ENCODE measurements at places on chromosomes 7 and 10.

DNA sequence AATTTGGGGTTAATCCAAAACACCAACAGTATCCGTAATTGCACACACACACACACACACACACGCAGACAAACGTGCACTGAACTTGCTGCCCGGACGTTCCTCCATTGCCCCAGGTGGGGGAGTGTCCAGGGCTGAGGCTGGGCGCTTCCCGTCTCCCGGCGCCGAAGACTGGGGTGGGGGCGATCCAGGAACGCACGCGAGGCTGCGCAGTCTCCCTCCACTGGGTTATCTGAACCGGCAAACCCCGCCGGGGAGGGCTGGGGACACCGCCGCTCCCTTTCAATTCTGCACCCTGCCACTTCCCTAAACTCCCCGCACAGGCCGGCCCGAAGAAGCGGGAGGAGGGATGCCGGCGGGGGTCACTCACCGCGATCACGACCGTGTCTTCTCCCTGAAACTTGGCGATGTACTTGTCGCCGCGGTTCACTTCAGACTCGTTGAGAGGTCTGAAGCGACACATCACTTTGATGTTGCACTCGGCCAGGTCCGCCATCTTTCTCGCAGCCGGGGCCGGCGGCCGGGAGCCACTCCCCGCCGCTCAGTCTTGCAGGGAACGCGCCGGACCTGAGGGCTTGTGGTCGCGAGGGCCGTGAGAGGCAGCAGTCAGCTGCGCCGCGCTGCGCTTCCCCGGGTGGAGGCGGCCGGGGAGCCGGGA, 618 bp downstream of the KIF5B start:
- peak; percentile 58 for DNase-seq

GRCh38 chr10:77825965-77826364, 100.6 kb downstream of the DLG5 start:
- no peak for DNase-seq

- DNase-seq: peak; percentile 42
Measured at GRCh38 chr7:70032649-70033048, 434.4 kb downstream of the AUTS2 start.

- DNase-seq: no peak
Measured at GRCh38 chr7:112858838-112859237, 68.6 kb upstream of the TMEM168 start.

- DNase-seq: no peak
Measured at GRCh38 chr7:98921608-98922372, 43.5 kb downstream of the TRRAP start.

- DNase-seq: no peak
Measured at GRCh38 chr7:135978624-135979023, 1.5 kb upstream of the MTPN start.

DNA sequence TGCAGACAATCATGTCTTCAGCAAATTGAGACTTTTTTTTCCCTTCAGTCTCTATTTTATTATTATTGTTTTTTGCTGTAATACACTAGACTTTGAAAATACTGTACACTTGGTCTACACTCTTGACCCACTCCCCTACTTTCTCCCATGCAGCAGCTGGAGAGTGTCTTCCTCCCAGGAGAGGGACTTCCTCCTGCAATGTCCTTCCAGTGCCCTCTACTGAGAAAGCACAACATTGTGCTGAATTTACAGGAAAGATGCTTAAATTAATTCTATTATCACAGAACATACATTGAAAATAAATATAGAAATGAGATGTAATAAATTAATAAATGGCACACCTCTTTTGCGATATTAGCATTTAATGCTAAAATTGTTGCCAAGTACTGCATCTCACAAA, 411.3 kb downstream of the CCSER2 start:
- DNase-seq: no peak

DNA sequence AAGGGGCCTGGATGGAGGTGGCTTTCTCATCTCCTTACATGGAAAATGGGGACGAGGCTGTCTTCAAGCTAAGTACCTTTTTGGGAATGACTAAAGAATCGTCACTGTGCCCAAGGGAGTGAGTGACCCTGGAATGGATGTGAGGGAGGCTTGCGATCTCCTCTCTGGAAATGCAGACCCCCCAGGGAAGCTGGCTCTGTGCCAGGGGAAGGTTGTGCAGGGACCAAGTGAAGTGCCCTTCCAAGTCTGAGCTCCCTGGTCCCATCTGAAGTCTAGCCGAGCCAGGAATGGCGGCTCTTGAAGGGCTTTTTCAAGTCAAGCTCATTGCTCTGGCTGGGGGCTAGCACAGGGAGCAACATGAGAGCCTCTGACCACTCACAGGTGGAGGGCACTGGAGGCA, 180.9 kb upstream of the LYZL2 start:
- DNase-seq: no peak

GRCh38 chr7:151449990-151450389, 10.0 kb upstream of the CRYGN start:
- no peak for DNase-seq

DNA sequence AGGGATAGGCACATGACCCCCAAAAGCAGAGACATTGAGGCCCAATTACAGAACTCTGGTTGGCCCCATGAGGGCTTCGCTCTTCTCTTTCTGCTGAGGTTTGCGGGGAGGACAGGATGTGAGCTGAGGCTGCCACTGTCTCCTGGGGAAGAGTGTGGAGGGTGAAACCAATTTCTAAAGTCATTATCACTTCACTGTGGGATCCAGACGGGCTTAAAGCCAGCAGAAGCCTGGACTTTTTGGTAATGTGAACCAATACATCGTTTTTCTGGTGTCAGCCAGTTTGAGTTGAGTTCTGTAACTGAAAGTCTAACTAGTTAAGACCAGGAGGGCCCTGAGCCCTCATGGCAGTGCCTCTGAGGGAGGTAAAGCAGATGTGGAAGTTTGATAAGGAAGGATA, 163.0 kb downstream of the MYOF start:
- DNase-seq: no peak

DNA sequence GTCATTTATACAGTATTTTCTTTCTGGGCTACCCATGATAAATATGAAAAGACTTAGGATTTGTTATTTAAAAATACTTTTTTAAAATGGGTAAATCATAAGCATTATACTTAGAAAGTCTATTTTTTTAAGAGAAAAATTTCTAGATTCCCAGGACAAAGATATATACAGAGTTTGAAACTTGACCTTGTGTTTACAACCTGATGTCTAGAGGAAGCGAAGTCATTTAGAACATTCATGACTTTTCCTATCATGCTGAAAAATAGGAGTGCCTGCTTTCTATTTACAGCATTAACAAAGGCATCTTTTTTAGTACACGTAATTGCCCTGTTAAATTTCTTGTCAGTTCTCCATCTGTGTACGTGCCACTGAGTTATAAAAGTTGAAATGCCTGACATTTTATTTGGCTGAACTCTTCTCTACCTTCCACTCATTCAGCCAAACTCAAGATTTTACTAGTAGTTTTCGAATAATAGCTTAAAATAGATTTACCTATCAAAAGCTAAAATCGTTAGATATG, 23.0 kb downstream of the GNAT3 start:
- no peak for DNase-seq

- peak; percentile 13 for DNase-seq
Measured at GRCh38 chr10:79178614-79179163, 109.9 kb downstream of the ZMIZ1 start.

Data from NCI-H345 (cell line).